ENCODE measurements at places on chromosomes 4 and X.

GRCh38 chrX:38110231-38110630 is 103.9 kb downstream of the SYTL5 start:
- no peak for DNase-seq

GRCh38 chr4:99610605-99611175 is 36.1 kb downstream of the MTTP start:
- no peak for DNase-seq

- DNase-seq = no peak
Observed at GRCh38 chr4:87399148-87399547, 8.2 kb upstream of the HSD17B11 start.

- DNase-seq = peak; percentile 90
Observed at GRCh38 chrX:152958524-152959465, 35.1 kb downstream of the PNMA5 start.

- no peak for DNase-seq
Observed at GRCh38 chr4:54626113-54626512, 31.6 kb upstream of the KIT start.

GRCh38 chr4:20422398-20422797 is 170.7 kb downstream of the SLIT2 start:
- DNase-seq = peak; percentile 45
